ENCODE measurements at places on chromosomes 6 and 20.

- DNase-seq = no peak
Measured at GRCh38 chr6:36387440-36388303, at the start of gene ETV7. TSS of gene ETV7 (minus strand) at chr6:36387669. CDS start at chr6:36387541, 128 bp downstream.

GRCh38 chr6:109428889-109429477 is 11.4 kb downstream of the PPIL6 start:
- no peak for DNase-seq

GRCh38 chr20:57270204-57270984 is 4.0 kb upstream of the BMP7 start:
- no peak for DNase-seq

DNA sequence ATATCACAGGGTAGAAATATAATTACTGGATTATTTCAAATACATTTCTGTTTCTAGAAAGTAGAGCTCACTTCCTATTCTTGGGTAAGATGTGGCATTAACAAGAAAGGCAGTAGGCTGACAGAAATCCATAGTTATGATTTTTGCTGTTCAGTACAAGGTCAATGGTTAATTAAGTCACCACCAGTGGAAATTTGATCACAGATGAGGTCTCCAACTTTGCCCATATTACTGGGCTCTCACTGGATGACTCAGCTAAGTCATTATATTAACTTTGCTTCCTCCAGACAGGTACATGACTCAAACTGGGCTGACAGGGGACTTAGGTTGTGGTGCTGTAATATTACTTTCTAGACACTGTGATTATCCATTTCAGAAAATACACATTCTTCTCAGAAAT is 212.4 kb downstream of the GRIK2 start:
- DNase-seq = no peak

- no peak for DNase-seq
Measured at GRCh38 chr6:159655409-159655988, 37.5 kb downstream of the SOD2 start.

DNA sequence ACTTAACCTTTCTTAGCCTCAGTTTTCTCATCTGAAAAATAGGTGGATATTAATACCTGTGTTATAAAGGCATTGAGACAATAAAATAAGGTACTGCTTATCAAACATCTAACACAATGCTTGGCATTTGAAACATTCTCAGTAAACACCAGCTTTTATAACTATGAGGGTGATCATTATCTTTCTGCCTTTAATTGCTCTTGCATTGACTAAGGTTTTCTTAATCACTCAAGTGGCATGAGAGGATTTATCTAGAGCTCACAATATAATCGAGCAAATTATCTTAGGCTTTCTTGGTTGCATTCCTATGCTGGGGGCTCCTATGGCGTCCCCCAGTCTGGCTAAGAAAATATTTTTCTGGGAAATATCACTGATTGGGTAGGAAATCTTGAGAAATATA is 716.4 kb upstream of the MARCKS start:
- DNase-seq = no peak

- no peak for DNase-seq
Measured at GRCh38 chr6:3776881-3777507, 25.5 kb upstream of the PXDC1 start.

DNA sequence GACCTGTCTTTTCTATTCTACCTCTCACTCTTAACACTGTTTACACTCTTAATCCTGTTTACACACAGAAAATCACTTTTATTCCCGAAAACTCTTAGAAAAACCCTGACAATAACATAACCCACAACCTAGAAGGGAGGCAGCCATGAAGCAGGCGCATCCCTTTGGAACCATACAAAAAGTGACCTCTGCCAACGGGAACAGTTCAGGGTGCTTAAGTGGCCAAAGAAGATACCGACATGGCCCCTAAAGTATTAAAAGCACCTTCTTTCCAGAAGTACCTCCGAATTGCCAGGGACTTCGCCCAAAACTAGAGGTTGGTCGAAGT is 490 bp downstream of the MMUT start:
- no peak for DNase-seq

- DNase-seq = no peak
Measured at GRCh38 chr6:42460883-42461282, 9.2 kb upstream of the TRERF1 start.

DNA sequence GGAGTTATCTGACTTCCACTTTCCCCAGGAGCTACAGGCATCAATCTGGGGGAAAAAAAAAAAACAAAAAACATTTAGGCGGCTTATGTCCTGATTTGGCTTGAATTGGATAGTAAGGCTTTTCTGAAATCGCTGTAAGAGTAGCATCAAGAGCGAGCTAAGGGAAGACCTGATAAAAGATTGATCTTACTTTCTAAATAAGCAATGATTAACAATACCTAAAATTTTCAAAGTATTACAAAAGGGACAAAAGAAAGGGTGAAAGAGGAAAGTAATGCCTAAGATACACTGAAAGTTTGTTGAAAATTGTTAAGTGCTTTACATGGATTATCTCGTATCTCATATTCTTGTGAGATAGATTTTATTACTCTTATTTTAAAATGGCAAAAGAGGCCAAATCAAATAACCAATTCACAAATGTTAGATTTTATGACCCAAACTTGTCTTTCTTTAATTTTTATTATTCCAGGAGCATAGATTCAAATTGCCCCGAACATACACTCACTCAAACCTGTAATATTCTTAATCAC is 106.4 kb upstream of the PRSS16 start:
- DNase-seq = no peak

GRCh38 chr20:64065974-64066343 is 3.0 kb downstream of the TCEA2 start:
- no peak for DNase-seq

GRCh38 chr6:33344701-33345697 is 27.5 kb upstream of the ZBTB22 start:
- peak; percentile 54 for DNase-seq

DNA sequence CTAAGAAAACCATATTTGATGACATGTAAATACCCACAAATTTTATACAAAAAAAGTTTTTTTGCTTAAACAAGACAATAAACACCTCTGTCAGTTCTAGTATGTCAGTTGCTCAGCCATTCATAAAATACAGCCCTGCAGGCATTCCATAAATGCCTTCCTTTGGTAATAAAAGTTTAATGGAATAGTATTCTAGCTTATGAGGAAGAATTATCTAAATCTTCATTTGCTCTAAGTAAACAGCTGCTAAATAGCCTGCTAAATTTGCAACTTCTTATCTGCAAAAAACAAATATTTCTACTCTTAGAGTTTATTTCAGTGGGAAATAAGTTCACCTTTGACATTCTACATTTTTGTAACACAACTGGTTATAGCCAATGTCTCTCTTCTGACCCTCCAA is 108.8 kb downstream of the SMLR1 start:
- DNase-seq = no peak

- DNase-seq = no peak
Measured at GRCh38 chr20:47334022-47334551, 22.4 kb downstream of the ZMYND8 start.

- no peak for DNase-seq
Measured at GRCh38 chr20:36732456-36732855, 13.4 kb downstream of the NDRG3 start.

GRCh38 chr6:106102967-106103727 is 17.0 kb downstream of the PRDM1 start:
- DNase-seq = no peak

DNA sequence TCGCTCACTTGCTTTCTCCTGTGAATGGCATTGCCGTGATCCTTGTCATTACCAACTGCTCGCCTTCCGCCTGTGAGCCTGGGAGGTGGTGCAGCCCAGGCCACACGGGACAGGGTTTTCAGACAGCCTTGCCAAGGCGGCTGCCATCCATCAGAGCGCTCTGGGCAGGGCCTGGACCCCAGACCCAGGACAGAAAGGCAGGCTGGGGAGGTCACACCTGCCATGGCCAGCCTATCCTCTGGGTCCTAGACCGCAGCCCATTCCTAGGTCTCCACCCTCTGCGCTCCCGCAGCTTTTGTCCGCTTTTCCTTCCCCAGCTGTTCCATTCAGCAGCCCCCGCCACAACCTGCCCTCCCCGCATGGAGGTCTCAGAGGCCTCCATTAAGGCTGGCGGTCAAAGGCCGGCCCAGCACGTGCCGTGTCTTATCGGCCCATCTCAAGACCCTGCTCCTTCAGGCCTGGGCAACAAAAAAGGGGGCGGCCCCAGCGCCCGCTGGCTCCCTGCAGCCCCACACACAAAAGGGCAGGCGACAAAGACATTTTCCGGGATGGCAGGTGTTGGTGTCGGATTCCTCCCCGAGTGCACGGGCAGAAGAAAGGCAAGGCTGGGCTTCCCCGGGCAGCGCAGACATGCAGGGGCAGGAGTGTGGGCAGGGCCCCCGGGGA is 28.1 kb downstream of the INSM1 start:
- no peak for DNase-seq

DNA sequence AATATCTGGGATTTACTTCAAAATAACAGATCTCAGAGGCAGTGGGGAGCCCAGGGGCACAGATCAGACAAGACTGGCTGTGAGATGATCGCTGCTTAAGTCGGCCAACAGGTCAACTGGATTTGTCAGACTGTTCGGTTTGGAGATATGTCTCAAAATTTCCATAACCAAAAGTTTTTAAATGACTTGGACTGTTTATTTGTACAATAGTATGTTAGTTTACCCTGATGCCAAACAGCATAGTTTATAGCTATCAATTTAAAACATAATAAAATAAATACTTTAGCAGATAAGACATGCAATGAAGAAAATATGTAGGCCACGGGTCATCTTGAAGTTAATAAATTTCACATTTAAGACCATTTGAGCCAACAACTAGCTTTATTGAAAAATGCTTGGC is 126.7 kb downstream of the IRF4 start:
- no peak for DNase-seq

GRCh38 chr6:165298402-165298801 is 11.0 kb downstream of the C6orf118 start:
- no peak for DNase-seq

GRCh38 chr20:22827916-22828315 is 207.2 kb upstream of the SSTR4 start:
- no peak for DNase-seq

GRCh38 chr6:113649880-113650609 is 207.1 kb upstream of the MARCKS start:
- no peak for DNase-seq

DNA sequence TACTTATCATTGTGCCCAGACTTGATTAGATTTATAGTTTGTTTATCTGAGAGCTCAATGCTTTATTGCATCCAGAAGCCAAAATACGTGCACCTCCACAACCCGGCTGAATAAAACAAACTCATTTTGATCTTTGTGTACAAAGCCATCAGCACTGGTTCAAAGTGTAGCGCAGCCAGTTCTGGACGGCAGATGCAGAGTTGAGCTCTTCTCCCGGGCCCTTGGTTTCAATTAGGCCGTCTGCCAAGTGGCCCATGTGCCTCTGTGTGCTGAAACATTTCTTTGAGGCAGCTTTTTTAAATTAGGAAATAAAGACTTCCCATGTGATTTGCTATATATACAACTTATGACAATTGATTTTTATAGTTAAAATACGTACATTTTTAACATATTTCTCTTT is 96.2 kb upstream of the RSPO3 start:
- DNase-seq = no peak

DNA sequence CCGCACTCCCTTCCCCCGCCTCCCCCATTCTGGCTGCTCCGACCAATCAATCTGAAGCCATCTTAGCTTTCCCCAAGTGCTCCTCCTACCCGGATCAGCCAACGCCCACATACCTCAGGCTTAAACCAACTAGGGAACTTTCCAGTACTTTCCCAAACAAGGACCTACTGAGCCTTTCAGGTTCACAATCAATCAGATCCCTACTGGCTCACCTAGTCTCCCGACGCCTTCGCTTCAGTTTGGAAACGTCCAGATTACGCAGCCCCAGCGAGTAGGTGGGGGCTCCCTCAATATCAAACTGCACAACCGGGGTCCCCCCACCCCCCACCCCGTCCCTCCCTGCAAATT is 432 bp downstream of the HSPA1L start:
- peak; percentile 95 for DNase-seq

DNA sequence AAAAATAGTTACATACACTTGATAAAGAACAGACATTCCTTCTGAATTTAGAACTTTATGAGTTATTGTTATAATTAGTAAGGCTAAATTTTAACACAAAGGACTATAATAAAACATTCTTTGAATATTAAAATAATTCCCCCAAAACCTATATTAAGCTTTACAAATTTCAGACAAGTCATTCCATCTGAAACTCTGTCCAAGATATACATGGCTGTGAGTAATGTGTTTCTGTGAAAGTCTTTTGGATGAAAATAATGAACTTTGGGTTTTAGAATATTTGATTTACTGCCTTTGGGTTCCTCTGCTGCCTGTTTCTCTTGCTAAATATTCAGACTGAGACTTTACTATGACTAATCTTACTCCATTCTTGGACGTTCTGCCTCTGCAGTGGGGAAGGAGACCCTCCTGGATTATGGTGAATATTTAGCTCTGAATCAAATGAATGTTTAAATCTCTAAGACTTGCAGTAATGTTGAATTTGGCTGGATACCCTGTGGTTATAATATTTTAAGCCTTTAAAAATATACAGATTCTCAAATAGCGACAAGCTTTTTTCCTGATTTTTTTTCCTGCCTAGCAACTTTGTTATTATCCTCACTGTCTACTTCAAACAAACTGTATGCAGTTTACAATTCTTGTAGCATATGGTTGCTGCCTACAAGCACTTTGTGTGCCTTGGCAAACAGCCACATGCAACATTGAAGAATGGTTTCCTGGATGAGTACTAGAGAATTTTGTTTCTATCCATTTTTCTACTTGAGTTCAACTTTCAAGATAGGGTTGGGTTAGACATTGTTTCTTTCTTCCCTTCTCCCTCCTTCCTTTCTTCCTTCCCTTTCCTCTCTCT is 51.4 kb downstream of the TXLNB start:
- DNase-seq = no peak

DNA sequence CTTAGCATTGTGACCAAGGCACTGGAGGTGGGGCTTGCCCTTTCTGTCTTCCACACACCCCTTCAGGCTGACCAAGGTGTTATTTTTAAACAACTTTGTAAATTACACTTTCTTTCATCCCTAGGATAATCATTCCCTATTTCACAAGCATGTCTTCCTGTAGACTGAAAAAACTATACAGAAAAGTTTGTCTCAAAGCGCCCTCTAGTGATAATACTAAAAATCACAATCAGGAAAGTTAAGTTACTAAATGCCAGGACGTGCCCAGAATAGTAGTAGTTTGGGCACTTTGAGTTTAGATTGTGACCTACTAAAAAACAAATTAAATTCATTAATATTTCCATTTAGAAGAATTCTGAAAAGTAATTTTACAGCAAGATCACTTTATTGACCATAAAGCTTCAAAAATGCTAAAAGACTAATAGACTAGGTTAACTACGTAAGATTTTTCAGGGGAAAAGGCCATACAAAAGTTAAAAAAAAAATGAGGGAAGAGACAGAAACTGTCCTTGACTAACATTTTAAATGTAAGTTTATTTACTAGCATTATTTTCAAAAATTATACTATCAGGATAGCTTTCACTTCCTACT is 123.3 kb upstream of the DUSP22 start:
- DNase-seq = peak; percentile 76

DNA sequence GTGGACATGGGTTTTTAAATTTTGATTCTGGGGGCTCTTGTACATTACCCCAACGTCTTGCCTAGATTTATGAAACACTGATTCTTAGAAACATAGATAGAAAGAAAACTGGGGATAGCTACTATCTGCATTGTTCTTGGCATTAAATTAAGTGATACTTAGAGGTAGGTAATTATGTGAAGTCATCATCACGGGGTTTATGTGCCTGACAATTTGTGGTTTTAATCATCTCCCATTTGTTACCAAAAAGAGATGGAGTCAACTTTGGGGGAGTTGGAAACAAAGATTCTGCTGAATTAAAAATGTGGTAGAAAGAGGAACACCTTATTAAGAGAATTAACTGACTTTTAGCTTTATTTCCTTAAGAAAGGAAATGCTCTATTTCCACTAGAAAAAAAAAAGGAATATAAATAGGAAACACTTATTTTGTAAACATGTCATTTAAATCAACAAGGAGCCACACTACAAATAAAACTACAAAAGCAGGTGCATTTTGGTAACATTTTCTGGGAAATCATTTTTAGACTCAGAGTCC is 5.6 kb downstream of the TNFAIP3 start:
- no peak for DNase-seq
